ENCODE measurements at places on chromosomes 12 and 14.
A peak's percentile ranks its signal among the peaks of the same experiment; 100 is the strongest.

DNA sequence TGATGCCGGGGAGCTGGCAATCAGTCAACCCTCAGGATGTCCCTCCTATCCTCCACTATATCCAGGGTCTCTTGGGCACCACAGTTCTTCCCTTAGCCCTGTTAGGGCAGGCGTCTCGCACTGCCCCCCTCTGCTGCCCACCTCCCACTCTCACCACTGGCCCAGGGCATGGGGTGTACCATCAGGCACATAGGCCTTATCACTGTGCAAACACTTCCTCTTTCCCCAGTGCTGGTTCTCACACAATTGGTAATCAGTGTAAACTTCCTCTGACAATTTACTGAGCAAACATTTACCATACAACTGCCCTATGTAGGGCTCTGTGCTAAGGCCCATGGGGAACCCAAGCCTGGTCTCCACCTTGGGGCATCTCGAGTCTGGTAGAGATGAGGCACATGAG lies 20.1 kb upstream of the TMED10 start:
- no peak for DNase-seq

DNA sequence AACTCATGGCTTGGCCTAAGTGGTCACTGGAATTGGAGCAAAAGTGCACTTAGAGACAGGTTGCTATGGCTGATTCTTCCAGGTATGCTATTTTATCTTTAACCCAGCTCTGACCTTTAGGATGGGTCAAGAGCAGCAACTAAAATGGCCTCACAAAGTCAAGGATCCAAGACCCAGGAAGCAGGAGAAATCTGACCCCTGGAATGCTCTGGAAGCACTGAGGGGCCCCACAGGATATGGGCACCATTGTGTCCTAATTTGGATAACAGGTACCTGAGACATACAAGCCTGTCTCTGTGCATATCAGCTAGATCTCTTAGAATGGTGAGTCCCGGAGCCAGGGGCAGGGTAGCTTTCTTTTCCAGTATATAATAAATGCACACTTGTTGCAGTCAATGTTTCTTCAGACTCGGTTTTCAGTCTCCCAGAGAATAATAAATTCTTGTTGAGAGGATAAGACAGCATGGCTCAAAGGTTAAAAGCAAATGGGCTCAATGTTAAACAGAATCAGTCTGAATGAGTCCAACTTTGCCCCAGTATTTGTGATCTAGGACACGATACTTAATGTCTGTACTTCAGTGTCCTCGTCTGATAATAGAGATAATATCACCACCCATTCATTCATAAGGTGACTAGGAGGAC lies 29.3 kb upstream of the TMCC3 start:
- DNase-seq, result no peak

DNA sequence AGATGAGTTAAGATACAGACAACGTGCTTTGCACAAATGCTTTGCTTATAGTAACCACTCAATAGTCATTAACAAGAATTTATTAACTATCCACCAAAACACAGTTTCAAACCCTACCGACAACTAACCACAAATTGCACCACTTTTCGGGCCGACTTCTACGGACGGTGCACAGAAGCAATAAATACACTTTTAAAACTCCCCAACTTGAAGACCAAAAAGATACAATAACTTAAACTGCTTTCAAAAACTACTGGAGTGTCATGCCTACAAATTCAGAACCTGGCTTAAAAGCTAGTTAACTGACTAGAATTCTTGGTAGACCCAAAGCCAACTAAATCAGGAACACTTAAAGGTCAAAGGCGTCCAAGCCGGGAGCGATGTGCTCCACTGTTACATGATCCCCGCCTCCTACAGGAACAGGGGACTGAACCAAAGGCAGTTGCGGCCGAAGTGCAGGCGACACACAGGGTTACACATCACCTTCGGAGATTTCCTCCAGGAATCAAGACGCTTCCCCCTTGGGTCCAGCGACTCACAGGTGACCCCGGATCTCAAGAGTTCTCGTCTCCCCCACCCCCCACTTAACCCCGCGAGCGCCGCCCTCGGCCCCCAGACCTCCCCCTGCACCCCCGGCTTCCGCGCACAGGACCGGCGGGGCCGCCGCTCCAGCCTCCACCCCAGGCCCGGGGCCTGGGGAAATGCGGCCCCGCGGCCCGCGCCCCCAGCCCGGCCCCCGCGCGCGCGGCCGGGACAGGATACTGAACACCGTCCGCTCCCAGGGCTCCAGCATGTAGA lies 507 bp downstream of the SPTSSA start:
- DNase-seq, result peak; percentile 25

- DNase-seq, result no peak
Measured at GRCh38 chr12:111183094-111183493, 185.8 kb downstream of the PHETA1 start.

- no peak for DNase-seq
Measured at GRCh38 chr14:77140359-77141213, 1.0 kb downstream of the ZDHHC22 start.
